Glutamatergic neuron (in vitro differentiated cells): ENCODE measurements at places on chromosomes 4 and X.

DNA sequence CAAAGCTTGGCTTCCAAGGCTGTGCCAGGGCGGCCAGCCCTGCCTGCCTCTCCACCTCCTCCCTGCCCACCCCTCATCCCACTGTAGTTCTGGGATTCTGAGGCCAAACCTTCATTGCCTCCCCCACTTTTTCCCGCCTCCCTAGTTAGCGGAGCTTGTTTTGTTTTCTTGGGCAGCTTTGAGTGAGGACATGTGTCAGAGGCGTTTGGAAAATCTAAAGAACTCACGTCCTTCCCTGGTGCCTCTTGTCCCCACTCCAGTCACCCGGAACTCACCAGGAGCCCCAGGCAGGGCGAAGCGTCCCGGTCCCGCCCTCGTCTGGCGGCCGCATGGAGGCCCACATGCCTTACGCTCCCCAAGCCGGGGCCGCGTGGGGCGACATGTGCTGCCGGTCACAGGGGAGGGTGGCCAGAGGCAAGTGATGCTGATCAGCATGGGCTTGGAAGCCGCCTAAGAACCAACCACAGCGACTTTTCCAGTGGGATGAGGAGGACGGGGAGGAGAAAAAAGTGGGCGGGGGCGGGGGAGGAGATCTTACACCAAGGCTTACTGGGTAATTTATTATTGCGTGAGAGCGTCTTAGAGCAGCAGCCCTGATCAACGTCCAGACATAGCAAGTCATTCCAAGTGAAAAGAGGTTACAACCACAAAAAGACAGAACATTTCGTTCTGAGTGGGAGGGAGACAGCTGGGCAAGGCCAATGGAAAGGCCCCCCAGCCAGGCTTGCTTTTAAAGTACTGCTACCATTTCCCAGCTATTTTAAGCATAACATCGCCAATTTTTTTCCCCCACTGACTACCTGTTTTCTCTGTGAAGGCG, 48.5 kb downstream of the PRPS1 start:
- H3K4me1 ChIP-seq: peaks cover 14% of the 10 kb centered on the region
- H3K4me3 ChIP-seq: peak overlapping the region; percentile 69
- no peaks in the 10 kb centered on the region for H3K36me3 ChIP-seq
- peak; percentile 45 for DNase-seq
- H3K27ac ChIP-seq: peak overlapping the region; percentile 52

GRCh38 chrX:40849906-40850823, 114.8 kb upstream of the MED14 start:
- H3K27ac ChIP-seq: no peak overlapping the region
- H3K4me1 ChIP-seq: no peaks in the 10 kb centered on the region
- H3K4me3 ChIP-seq: no peak overlapping the region
- H3K36me3 ChIP-seq: no peaks in the 10 kb centered on the region
- H3K27me3 ChIP-seq: peaks cover 1% of the 10 kb centered on the region

- H3K27ac ChIP-seq: peak overlapping the region; percentile 55
- no peaks in the 10 kb centered on the region for H3K27me3 ChIP-seq
- no peak for DNase-seq
Observed at GRCh38 chrX:154490021-154490413, 412 bp downstream of the SLC10A3 start.

- H3K4me3 ChIP-seq: peak overlapping the region; percentile 20
- no peaks in the 10 kb centered on the region for H3K27me3 ChIP-seq
- H3K27ac ChIP-seq: no peak overlapping the region
- H3K4me1 ChIP-seq: peaks cover 9% of the 10 kb centered on the region
- H3K36me3 ChIP-seq: no peaks in the 10 kb centered on the region
- no peak for DNase-seq
Observed at GRCh38 chrX:23387550-23388184, 53.0 kb downstream of the PTCHD1 start.

- H3K27me3 ChIP-seq: no peaks in the 10 kb centered on the region
- DNase-seq: no peak
- H3K4me3 ChIP-seq: no peak overlapping the region
- peaks cover 14% of the 10 kb centered on the region for H3K4me1 ChIP-seq
Observed at GRCh38 chr4:98601708-98602107, 56.7 kb downstream of the TSPAN5 start.

- H3K4me3 ChIP-seq: no peak overlapping the region
- no peak overlapping the region for H3K27ac ChIP-seq
- no peaks in the 10 kb centered on the region for H3K36me3 ChIP-seq
Observed at GRCh38 chrX:133638285-133638684, 223.0 kb upstream of the GPC4 start.

DNA sequence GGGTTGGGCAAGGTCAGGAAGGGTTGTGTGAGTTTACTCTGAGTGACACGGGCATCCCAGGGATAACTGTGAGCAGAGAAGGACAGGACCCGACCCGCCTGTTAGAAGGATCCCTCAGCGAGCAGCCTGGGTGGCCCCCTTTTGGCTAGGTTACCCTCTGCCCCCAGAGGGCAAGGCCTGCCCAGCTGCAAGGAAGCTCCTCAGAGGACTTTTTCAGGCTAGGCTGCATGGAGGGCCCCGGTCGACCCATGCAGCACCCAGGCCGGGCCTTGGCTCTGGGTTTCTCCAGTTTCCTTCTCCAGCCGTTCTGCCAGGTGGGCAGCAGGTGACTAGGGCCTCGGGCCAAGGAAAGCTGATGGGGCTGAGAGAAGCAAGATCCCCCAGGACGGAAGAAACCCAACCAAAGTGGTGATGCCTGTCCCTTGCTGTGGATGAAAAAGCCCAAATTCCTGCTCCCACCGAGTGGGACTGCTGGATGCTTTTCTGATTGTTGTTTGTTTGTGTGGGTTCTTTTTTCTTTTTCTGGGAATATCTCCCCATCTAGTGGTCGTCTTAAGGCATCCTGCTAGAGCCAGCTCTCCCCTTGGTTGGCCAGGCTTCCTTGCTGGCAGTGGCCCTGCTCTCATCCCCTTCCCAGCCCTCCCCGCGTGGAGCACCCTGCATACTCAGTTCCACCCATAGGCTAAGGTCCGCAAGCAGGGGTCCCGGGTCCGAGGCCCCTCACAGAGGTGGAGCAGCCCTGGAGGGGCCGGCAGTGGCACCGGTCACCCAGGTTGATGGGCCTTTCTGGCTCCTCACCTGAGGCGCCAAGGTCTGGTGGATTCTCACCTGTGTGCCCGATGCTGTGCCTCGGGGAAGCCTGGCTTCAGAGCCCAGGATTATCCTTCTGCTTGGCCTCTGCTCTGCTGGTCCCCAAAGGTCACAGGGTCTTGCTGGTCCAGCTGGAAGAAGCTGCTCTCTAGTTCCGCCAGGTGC, 1.8 kb downstream of the ZFP92 start:
- H3K4me3 ChIP-seq: no peak overlapping the region
- H3K27ac ChIP-seq: no peak overlapping the region
- H3K36me3 ChIP-seq: no peaks in the 10 kb centered on the region
- DNase-seq: no peak
- H3K27me3 ChIP-seq: peaks cover 2% of the 10 kb centered on the region
- H3K4me1 ChIP-seq: no peaks in the 10 kb centered on the region

GRCh38 chr4:15873117-15873516, 65.4 kb downstream of the FGFBP1 start:
- no peak overlapping the region for H3K27ac ChIP-seq
- no peak overlapping the region for H3K4me3 ChIP-seq
- no peaks in the 10 kb centered on the region for H3K4me1 ChIP-seq
- H3K27me3 ChIP-seq: peaks cover 2% of the 10 kb centered on the region

DNA sequence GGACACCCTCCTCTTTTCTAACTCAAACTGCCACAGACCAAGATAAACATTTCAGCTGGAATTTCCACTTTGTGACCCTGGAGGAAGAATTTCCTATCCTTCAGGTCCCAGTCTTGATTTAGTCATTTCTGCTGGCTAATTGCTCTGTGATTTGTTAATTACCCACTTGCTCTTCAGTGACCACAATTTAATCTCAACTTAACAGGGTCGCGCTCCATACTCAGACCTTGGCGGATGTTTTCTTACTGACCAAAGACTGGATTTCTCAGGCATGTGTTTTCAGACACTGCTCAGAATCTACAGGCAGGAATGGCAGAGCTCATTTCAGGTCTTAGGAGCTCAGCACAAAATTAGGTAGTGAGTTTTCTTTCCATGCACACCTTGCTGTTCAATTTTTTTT, 188.9 kb downstream of the ASMT start:
- peaks cover 4% of the 10 kb centered on the region for H3K4me1 ChIP-seq
- H3K27me3 ChIP-seq: peaks cover 3% of the 10 kb centered on the region
- no peaks in the 10 kb centered on the region for H3K36me3 ChIP-seq
- no peak overlapping the region for H3K4me3 ChIP-seq
- no peak for DNase-seq

GRCh38 chr4:16580514-16580913, 317.9 kb downstream of the LDB2 start:
- no peak for DNase-seq
- H3K27ac ChIP-seq: no peak overlapping the region
- H3K27me3 ChIP-seq: peaks cover 1% of the 10 kb centered on the region
- H3K4me3 ChIP-seq: no peak overlapping the region
- no peaks in the 10 kb centered on the region for H3K36me3 ChIP-seq

DNA sequence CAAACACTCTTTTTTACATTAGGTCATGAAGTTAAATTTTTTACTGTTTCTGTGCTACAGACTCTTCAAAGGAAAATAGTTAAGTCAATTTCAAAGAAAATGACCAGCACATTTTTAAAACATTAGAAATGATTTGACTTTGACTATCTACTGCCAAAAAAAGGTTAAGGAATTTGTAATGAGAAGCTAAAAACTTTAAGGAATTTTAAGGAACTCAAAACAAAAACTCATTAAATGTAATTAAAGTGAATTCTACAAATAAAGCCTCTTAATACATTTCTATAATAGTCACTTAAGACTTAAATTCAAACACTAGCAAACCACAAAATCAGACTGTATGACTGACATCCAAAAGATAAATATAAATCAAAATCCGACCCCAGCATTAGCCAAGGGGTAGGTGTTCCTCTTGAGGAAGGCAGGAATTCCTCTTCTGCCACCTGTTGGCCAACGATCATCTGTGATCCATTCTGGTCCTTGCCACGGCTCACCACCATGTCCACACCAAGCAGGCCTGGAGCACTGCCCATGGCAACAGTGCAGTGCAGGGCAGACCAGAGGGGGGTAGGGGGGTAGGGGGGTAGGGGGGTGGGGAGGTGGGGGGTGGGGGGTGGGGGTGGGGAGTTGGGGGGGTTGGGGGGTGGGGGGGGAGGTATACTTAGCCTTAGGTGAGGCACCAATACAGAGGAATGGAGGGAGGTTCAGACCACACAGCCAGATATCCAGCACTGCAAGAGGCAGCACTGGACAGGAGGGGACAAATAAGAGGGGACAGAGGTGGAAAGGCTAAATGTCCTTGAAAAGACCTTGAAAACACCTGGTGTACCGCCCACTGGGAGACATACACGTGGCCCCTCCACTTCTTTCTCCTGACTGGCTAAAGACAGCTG, 287.4 kb downstream of the CHIC1 start:
- H3K4me3 ChIP-seq: no peak overlapping the region
- no peaks in the 10 kb centered on the region for H3K36me3 ChIP-seq
- peaks cover 1% of the 10 kb centered on the region for H3K27me3 ChIP-seq
- H3K27ac ChIP-seq: no peak overlapping the region

GRCh38 chrX:121635141-121635540, 587.7 kb downstream of the GLUD2 start:
- no peak overlapping the region for H3K27ac ChIP-seq
- no peaks in the 10 kb centered on the region for H3K36me3 ChIP-seq
- DNase-seq: no peak
- no peak overlapping the region for H3K4me3 ChIP-seq

GRCh38 chr4:54882616-54883015, 224.9 kb downstream of the KIT start:
- H3K27ac ChIP-seq: no peak overlapping the region
- no peaks in the 10 kb centered on the region for H3K27me3 ChIP-seq

DNA sequence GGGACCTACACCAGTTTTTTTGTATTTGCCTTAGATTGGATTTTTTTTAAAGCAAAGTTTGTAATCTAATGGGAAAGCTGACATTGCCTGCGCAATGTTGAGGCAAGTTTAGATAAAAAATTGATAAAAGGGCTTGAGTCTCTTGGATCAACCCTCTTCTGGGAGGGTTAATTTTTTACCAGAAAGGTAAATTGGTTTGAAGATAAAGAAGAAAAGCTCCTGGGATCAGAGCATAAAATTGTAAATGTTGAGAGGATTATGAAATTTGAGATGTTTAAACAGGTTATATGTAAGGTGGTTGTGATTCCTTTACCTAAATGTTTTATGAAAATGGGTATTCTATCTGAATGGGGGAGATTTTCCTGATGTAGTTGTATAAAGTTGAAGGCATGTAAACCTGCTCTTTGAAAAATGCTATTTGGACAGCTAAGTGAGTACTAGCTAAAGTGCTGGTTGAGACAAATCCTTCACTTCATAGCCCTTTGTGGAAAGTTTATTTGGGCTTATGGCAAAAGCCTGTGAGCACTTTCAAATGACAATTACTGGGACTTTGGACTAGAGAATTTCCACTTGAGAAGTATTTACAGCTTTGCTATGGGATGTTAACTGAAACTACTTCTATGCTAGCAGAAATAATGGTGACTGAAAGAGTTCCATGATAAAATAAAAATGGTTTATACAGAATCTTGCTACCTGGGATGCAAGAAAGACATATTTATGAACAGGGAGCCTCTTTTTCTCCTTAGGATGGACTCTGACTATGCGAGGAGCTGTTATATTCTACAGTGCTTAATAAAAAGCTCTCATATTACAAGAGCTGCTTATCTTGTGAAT, 56.2 kb downstream of the UGT2B10 start:
- H3K27me3 ChIP-seq: no peaks in the 10 kb centered on the region
- H3K27ac ChIP-seq: no peak overlapping the region
- no peak overlapping the region for H3K4me3 ChIP-seq
- no peaks in the 10 kb centered on the region for H3K36me3 ChIP-seq

DNA sequence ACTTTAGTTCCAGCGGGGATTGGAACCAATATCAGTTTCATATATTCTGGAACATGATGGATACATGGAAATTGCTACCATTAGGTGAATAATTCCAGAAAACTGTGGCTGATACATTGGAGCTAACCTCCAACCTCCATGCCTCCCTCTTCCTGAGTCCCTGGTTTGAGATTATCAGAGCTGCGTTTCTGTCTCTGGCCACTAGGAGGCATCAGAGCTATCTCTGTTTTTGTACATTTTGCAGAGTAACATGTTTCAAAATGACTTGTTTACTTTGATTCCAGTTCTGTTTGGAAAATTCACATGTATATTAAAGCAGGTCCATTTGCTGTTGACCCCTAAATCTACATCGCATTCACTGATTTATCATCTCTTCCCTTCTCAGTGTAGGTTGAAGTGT, 2.4 kb upstream of the RAB40AL start:
- peak; percentile 30 for DNase-seq
- H3K4me3 ChIP-seq: no peak overlapping the region
- no peaks in the 10 kb centered on the region for H3K36me3 ChIP-seq
- no peaks in the 10 kb centered on the region for H3K4me1 ChIP-seq
- no peaks in the 10 kb centered on the region for H3K27me3 ChIP-seq

DNA sequence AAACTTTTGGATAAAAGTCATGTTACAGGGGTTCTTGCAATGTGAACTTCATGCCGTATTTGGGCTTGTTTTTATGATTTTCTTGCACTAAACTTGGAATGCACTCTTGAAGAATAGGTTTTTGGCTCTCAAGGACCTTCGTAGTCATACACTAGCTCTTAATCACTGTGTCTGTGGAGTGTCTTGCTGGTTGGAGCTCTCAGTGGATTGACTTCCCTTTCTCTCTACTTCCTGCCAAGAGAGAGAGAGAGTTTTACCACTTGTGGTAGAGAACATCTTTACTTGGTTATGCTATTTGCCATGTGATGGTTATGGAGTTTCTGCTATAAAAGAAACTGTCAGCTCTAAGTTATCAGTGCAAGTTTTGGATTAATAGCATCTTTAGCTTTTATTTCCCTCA, 112.4 kb downstream of the BMPR1B start:
- no peaks in the 10 kb centered on the region for H3K36me3 ChIP-seq
- no peak overlapping the region for H3K27ac ChIP-seq
- no peak for DNase-seq
- no peaks in the 10 kb centered on the region for H3K4me1 ChIP-seq
